ENCODE measurements at places on chromosomes 12 and 14.
A peak's percentile ranks its signal among the peaks of the same experiment; 100 is the strongest.

GRCh38 chr14:89137526-89138163 is 279.4 kb downstream of the FOXN3 start:
- DNase-seq, result no peak

DNA sequence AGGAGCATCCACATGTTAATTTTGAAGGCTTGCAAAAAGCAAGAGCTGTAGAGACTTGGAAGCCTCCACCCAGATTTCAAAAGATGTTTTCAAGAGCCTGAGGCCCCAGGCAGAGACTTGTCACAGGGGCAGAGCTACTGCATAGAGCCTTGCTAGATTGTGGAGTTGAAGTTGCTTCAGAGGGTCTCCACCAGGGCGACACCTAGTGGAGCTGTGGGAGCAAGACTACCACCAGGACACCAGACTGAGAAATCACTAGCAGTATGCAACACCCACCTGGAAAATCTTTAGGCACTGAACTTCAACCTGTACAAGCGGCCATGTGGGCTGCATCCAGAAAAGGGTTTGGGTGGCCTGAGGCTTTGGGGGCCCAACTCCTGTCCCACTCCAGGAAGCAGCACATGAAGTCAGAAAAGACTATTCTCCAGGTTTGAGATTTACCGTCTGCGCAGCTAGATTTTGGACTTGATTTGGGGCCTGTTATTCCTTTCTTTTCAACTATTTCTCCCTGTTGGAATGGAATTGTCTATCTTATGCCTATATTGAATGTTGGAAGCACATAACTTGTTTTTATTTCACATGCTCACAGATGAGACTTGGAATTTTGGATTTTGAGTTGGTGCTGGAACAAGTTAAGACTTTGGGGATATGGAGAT is 508.6 kb downstream of the FLRT2 start:
- peak; percentile 51 for DNase-seq

- no peak for DNase-seq
These were observed 128.8 kb downstream of the LMNTD1 start for GRCh38 chr12:25424211-25424731.

- DNase-seq, result no peak
These were observed 83.9 kb downstream of the PAPOLA start for GRCh38 chr14:96586056-96586455.

GRCh38 chr12:83179999-83180398 is 493.3 kb downstream of the TMTC2 start:
- no peak for DNase-seq

DNA sequence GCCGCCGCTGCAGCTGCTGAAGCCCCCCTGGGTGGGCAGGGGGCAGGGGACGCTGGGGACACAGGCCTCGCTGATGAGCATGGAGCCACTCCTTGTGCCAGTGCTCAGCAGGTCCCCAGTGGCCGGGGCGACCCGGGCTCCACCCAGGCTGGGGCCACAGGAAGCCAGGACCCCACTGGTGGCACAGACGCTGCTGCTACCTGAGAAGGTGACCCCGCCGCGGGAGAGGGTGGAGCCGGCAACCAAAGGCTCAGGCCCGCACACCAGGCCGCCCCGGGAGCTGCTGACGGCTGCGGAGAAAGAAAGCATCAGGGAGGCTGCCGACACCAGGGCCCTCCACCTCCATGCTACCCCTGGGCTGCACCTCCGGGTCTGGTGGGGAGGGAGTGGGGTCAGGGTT is 7.4 kb downstream of the KRT84 start:
- DNase-seq, result no peak

GRCh38 chr14:90675399-90675798 is 140.8 kb downstream of the TTC7B start:
- no peak for DNase-seq

- peak; percentile 97 for DNase-seq
These were observed at the start of gene PTMS for GRCh38 chr12:6765634-6766581. PTMS (plus strand) TSS chr12:6766363; CDS start chr12:6766706, 343 bp downstream.

- DNase-seq, result no peak
These were observed 896.0 kb downstream of the GALC start for GRCh38 chr14:87097015-87097414.

GRCh38 chr12:119704065-119704747 is 36.3 kb downstream of the PRKAB1 start:
- DNase-seq, result no peak

DNA sequence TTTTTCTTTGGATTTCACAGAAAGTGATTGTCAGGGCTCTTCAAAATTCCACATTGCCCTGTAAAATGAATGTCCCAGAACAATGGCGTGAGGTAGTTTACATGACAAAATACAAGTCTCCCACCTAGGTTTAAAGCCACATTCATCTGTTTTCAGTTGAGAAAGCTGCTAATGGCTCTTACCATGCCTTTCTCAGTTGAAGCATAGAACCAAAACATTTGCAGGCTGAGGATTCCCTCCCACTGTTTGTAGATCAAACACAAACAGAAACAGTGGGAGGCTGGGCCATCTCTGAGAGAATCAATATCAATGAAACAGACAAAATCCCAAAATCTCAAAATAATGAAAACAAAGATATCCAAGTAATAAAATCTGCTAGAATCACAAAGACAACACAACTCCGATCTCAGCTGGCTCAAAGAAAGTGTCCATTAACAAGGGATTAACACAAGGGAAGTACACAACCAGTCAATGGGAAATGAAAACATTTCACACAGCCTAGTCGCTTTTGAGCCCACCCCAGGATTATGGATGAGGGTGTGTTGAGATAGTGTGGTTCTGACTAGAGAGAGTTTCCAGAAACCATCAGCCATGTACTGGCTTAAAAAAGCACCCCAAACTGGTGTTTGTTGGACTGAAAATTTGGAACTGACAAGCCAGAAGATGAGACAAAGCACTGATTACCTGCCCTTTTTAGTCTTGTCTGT is 54.5 kb upstream of the TMEM260 start:
- no peak for DNase-seq

- DNase-seq, result no peak
These were observed at the start of gene DLK1 for GRCh38 chr14:100726550-100727085. DLK1 (plus strand) TSS chr14:100726892; CDS start chr14:100727069, 177 bp downstream.

DNA sequence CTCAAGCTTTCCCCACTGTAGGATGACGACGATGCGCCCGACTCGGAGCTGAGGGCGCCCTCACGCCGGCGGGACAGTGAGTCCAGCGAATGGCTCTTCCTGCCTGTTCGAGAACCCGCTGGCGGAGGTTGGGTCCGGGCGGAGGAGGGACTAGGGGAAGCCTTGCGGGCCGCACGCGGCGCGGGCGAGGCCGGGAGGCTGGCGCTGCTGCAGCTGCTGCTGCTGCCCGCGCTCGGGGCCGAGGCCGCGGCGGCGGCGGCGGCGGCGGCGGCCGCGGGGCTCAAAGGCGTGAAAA is 1.9 kb downstream of the CCDC177 start:
- no peak for DNase-seq

- DNase-seq, result no peak
These were observed 4.4 kb upstream of the EIF5 start for GRCh38 chr14:103329401-103330347.

DNA sequence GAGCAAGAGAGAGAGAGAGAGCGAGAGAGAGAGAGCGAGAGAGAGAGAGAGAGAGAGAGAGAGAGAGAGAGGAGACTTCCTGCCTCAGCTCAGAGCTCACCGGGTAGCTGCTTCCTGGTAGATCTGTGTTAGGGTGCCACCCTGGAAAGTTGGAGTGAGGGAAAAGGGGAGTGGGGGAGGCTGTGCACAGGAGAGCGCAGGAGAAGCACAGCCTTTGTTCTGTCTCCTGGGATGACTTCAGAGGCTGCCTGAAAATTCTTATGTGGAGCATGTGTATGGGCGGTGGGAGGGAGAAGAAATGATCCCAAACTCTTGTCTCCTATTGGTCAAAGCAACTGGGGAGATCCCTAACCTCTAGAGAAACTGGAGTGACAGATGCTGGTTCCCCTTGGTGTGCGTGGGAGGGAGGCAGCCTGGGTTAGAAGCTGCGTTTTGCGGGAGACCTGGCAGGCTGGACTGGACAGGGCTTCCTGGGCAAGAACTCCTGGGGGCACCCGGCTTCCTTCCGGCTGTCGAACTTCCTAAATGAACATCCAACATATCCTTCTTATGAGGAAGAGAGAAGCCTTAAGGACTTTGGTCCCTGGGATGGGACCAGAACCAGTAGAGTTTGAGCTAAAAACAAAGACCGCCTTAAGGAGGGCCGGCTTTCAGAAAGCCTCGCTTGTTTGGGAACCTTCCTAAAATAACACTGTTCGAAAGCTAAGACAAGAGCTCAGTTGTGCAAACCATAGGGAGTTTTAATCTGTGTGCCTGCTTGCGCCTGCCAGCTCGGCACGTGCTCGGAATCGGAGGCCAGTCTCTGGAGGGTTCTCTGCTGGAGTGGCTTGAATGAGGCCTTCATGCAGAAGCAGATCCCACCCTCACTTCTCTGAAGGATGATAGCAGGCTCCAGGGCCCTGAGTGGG is 30.4 kb upstream of the BEGAIN start:
- no peak for DNase-seq

DNA sequence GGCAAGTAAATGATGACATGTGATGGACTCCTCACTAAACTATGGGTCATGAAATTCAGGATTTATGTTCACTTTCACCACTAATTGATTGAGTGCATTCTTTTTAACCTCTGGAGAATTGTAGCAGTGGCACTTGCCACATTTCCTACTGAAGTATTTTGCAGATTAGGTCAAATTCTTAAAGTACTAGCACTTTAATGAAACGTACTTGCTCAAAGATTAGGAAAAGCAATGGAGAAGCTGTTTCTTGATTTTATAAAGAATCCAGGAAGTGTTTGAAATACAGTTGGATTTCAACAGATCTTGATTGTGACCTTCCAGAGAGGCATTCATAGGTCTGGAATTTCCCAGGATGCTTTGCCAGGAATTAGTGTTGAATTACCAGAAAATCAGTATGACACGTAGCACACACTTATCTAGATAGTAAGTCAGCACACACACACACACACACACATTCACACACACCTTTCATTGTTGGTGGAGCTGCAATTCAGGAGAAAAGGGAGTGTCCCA is 162.6 kb downstream of the MYRFL start:
- peak; percentile 40 for DNase-seq

- no peak for DNase-seq
These were observed 12.5 kb upstream of the FOXN3 start for GRCh38 chr14:89429199-89430181.

GRCh38 chr14:68886109-68886434 is 93.0 kb downstream of the ACTN1 start:
- no peak for DNase-seq

GRCh38 chr12:67918441-67918840 is 70.8 kb upstream of the IFNG-AS1 start:
- no peak for DNase-seq

DNA sequence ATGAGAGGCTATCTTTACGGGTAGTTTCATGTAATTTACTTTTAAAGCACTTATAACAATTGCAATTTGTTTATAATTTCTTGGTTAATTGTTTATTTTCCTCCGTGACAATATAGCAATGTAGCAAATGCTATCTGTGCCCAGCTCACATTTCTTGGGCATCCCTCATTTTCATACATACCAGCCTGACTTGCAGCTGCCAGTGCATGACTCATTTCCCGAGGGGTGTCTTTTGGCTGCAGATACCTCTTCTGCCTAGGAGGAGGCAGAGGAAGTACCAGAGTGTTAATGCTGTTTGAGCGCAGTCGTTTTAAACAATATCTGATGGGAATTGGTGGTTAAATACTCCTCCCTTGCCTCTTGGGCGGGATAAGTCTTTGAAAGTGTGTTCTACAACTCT is 104.2 kb upstream of the ABCD2 start:
- no peak for DNase-seq

Measured in SK-N-DZ (cell line).